ENCODE measurements at places on chromosomes 11 and 22.

- no peaks in the 10 kb centered on the region for H3K27me3 ChIP-seq
- H3K4me3 ChIP-seq, result no peak overlapping the region
- H3K4me1 ChIP-seq, result peaks cover 5% of the 10 kb centered on the region
- no peak overlapping the region for H3K27ac ChIP-seq
- peak; percentile 1 for DNase-seq
These were observed 70.2 kb downstream of the ARHGAP8 start for GRCh38 chr22:44822534-44822933.

DNA sequence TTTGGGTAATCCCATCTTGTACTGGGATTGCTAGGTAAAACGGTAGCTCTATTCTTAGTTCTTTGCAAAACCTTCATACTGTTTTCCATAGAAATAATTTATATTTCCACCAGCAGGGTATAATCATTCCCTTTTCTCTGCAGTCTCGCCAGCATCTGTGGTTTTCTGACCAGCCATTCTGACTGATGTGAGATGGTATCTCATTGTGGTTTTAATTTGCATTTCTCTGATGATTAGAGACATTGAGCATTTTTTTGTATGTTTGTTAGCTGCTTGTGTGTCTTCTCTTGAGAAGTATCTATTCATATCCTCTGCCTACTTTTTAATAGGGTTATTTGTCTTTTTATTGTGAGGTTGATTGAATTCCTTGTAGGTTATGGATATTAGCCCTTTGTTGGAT is 220.9 kb downstream of the PGR start:
- H3K36me3 ChIP-seq, result no peaks in the 10 kb centered on the region
- DNase-seq, result no peak
- no peaks in the 10 kb centered on the region for H3K4me1 ChIP-seq
- no peaks in the 10 kb centered on the region for H3K27me3 ChIP-seq
- H3K4me3 ChIP-seq, result no peak overlapping the region

- no peak for DNase-seq
- peaks cover 18% of the 10 kb centered on the region for H3K27me3 ChIP-seq
- no peaks in the 10 kb centered on the region for H3K36me3 ChIP-seq
- H3K27ac ChIP-seq, result no peak overlapping the region
These were observed 76.8 kb upstream of the BIRC3 start for GRCh38 chr11:102240502-102240901.

- DNase-seq, result no peak
- H3K27me3 ChIP-seq, result no peaks in the 10 kb centered on the region
- no peak overlapping the region for H3K4me3 ChIP-seq
- peaks cover 4% of the 10 kb centered on the region for H3K4me1 ChIP-seq
- H3K27ac ChIP-seq, result no peak overlapping the region
These were observed 33.7 kb upstream of the SMPD1 start for GRCh38 chr11:6356503-6357055.

DNA sequence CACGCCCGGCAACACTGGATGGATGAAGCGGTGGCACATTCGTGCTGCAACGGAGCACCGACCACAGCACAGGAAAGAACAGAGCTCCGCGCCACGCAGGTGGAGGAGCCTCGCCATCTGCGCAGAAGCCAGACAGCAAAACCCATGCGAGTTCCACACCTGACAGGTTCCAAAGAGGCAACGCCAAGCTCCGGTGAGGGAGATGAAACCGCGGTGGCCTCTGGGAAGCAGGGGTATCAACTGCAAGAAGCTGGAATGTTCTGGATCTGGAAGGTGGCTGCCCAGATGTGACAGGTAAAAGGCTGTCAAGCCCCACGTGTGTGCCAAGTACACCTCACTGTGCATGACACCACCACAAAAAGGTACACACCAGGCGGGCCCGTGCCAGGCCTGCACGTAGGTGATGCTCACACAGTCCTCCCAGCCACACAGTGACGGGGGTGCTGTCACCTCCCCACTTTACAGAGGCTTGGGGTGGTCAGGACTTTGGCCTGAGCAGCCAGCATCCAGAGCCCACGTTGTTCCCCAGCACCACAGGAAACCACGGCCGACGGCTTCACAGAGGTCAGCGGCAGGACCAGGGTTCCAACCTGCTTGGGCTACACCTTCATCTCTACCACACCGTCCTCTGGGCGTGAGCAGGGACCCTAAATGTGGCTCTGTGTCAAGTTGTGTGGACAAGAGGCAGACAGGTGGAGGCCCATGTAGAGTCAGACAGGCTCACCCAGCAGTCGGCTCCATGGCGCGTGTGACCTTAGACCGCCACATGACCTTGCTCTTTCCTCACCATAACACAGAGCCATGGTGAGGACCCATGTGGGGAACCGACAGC is 19.7 kb upstream of the EFCAB6 start:
- no peaks in the 10 kb centered on the region for H3K4me1 ChIP-seq
- peak; percentile 65 for DNase-seq
- H3K4me3 ChIP-seq, result no peak overlapping the region
- H3K27ac ChIP-seq, result no peak overlapping the region
- no peaks in the 10 kb centered on the region for H3K27me3 ChIP-seq

Measured in spleen (tissue), 13 donors.